Hematopoietic multipotent progenitor cell treated with erythropoietin and hydrocortisone succinate and interleukin-3 and kit ligand, for 17 days (in vitro differentiated cells): ENCODE measurements at places on chromosomes 7 and 10.

DNA sequence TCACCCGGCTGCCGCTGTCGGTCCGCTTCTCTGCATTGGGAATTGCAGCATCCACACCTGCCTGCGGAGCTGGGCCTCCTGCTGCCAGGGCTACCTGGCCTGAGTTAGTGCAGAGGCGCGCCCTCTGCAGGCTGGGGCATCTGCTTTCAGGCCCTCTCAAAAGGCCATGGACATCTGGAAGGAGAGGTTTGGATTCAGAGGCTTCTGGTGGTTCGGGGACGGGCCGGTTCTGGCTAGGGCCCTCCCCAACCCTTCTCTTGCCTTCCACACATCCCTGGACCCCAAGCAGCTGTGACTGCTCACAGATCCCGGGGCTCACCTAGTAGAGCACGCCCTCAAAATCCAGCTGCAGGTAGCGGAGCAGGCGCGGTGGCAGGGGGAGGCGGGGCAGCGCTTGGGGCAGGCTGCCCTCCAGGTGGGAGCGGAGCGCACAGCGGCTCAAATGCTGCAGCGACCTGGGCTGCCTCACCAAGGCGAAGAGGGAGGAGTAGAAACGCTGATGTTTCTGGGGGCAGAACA lies 8.4 kb upstream of the GBX1 start:
- no peak for DNase-seq

GRCh38 chr10:118812393-118812740 lies 57.6 kb upstream of the CACUL1 start:
- no peak for DNase-seq

GRCh38 chr10:74332398-74332797 lies 181.4 kb downstream of the ADK start:
- no peak for DNase-seq

DNA sequence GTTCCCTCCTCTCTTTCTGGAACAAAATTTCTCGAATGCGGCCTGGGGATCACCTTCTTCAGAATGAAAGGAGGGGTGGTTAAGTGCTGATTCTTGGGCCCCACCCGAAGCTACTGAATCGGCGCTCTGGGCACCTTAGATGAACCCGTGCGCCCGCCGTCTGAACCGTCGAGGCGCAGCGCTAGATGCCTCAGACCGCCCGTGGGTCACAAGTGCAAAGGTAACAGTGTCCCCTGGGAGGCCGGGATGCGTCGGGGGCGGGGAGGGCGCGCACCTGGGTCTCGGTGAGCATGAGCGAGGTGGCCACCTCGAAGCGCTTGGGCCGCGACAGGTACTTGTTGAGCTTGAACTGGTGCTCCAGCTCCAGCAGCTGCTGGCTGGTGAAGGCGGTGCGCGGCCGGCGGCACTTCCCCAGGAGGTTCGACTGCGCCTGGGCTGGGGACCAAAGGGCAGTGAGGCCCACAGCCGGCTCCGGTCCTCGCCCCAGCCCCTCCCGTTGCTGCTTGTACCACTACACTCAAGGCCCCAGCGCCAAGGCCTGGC lies 4.2 kb downstream of the MNX1 start:
- no peak for DNase-seq

DNA sequence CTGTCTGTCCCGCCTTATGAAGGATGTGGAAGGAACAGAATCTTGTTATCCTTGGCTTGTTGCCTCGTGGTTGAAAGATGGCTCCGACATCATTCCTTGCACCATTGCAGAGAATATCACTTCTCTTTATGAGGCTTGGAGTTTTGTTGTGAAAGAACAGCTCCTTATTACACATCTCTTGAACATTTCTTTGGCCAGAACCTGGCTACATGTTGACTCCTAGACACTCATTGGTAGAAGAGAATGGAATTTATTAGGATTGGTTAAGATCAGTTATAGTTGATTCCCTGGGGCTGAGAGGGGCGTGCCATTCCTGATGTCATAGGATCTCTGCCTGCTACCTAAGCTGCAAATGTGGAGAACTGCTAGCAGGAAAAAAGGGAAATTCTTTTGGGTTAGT lies 180.5 kb upstream of the CTBP2 start:
- DNase-seq = no peak

DNA sequence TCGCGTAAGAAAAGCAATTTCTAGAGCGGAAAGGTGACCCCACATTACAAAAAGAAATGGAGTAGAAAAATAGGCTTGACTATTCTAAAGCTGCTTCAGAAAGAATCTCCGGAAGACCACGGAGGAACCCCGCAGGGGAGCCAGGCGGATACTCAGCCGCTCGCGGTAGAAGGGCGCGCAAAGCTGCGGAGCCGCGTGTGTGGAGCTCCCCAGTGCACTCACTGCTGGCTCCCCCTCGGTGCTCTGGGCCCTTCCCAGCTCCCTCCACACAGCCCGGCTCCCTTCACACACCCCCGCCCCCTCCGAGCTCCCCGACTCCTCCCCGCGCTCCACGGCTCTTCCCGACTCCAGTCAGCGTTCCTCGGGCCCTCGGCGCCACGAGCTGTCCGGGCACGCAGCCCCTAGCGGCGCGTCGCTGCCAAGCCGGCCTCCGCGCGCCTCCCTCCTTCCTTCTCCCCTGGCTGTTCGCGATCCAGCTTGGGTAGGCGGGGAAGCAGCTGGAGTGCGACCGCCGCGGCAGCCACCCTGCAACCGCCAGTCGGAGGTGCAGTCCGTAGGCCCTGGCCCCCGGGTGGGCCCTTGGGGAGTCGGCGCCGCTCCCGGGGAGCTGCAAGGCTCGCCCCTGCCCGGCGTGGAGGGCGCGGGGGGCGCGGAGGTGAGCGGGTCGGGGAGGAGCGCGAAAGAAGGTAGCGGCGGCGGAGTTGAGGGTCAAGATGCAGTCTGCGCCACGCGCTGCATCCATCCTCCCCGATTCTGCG lies at the start of gene STEAP2:
Gene STEAP2 (plus strand): TSS at position 350 of the 758 bp plus-strand sequence. CDS start 13,343 bp downstream, outside the sequence.
- DNase-seq = no peak

GRCh38 chr10:58414270-58415041 lies 29.2 kb downstream of the TFAM start:
- no peak for DNase-seq

DNA sequence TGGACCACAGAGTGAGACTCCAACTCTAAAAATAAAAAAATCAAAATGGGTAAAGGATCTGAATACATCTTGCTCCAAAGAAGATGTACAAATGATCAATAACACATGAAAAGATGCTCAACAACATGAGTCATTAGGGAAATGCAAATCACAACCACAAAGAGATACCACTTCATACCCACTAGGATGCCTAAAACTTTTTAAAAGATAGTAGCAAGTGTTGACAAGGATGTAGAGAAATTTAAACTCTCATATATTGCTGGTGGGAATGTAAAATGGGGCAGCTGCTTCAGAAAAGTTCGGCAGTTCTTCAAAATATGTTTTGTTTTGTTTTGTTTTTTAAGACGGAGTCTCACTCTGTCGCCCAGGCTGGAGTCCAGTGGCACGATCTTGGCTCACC lies 45.7 kb upstream of the GTF2IRD1 start:
- no peak for DNase-seq

GRCh38 chr7:142379201-142379885 lies 121.5 kb upstream of the PRSS58 start:
- no peak for DNase-seq

DNA sequence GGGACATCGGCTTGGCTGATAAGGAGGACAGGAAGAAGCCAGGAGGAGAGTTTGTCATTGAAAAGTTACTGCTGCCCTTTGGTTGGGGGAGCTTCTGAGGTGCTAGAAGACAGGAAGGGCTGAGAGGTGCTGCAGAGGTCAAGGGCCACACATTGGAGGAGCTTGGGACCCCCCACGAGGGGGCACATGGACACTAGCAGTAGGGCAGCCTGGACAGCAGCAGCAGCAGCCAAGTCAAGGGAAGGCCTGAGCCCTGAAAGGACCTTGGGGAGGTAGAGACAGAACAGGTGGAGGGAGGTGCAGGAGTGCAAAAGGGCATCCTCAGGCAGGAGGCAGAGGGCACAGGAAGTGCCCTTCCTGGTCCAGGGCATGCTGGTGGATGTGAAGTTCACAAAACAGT lies 439.7 kb upstream of the IGFBP3 start:
- DNase-seq = no peak

GRCh38 chr10:84026821-84027257 lies 112.5 kb upstream of the GHITM start:
- peak; percentile 10 for DNase-seq

DNA sequence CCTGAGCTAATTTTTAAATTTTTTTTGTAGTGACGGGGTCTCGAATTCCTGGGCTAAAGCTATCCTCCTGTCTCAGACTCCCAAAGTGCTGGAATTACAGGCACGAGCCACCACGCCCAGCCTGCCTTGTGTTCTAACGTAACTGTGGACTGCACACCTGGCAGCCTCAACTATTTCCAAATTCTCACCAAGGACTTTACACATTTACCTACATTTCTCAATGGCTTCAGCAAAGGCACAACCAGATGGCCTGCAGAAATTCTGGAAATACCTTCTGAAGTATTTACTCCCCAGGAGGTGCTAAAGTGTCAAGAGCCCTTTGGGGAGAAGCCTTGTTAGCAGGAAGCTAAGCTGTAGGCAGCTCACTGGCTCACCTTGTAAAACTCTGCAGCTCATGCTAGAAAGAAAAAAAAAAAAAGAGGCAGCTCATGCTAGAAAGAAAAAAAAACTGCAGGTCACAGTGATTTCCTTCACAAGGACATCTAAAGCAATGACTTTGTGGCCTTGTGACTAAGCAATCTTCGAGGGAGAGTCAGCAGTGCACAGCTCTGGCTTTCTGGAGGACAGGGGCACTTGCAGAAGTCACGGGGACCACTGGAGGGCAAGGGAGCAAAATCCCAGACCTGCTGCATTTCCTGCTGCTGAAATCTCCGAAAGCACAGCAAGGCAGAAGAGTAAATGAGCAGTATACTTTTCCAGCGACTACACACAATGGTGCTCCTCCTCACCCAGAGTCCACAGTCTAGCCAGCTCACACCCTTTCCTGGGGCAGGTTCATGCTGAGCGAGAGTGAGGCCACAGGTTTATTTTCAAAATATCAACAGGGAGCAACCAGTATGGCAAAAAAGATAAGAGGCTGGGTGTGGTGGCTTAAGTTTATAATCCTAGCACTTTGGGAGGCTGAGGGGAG lies 40.4 kb downstream of the BAIAP2L1 start:
- no peak for DNase-seq

GRCh38 chr10:30241422-30242110 lies 107.5 kb downstream of the MTPAP start:
- no peak for DNase-seq

GRCh38 chr7:17085186-17085585 lies 203.4 kb upstream of the AGR3 start:
- DNase-seq = no peak

GRCh38 chr10:25388188-25388861 lies 213.5 kb downstream of the GPR158 start:
- DNase-seq = no peak

DNA sequence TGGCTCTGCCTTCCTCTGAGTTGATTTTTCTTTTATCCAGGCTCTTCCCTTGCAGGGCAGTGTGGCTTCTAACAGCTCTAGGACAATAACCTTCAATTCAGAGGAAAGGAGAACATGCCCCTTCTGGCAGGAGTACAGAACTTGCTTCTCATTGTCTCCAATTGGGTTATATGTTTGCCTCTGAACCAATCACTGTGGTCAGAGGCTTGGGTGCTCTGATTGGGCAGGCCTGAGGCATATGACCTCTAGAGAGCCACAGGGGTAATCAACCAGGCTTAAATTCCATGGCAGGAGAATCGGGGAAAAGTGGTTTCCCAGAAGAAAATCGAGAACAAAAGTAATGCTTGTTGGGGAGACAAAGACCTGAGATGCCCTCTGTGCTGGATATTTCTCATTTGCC lies 240.0 kb downstream of the REEP3 start:
- DNase-seq = no peak

DNA sequence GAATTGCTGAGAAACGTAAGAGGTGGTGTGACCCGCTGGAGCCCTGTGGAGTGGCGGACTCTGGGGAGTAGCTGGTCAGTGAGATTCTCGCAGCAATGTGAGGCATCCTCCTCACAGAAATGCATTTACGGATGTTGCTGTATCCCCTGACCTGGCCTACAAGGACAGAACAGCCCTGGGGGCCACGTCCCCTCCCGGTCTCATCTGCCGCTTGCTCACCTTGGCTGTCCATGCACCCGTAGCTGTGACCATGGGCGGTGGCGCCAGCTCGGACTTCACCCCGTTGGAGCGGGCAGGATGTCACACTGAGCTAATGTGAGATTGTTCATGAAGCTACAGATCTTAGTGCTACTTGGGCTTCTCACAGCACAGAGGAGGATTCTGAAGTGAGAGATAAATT lies 193.8 kb downstream of the EBF3 start:
- no peak for DNase-seq

GRCh38 chr7:99036546-99037111 lies 107.3 kb downstream of the SMURF1 start:
- no peak for DNase-seq

- DNase-seq = no peak
These were observed 123.8 kb downstream of the TEX36 start for GRCh38 chr10:125559210-125559609.

DNA sequence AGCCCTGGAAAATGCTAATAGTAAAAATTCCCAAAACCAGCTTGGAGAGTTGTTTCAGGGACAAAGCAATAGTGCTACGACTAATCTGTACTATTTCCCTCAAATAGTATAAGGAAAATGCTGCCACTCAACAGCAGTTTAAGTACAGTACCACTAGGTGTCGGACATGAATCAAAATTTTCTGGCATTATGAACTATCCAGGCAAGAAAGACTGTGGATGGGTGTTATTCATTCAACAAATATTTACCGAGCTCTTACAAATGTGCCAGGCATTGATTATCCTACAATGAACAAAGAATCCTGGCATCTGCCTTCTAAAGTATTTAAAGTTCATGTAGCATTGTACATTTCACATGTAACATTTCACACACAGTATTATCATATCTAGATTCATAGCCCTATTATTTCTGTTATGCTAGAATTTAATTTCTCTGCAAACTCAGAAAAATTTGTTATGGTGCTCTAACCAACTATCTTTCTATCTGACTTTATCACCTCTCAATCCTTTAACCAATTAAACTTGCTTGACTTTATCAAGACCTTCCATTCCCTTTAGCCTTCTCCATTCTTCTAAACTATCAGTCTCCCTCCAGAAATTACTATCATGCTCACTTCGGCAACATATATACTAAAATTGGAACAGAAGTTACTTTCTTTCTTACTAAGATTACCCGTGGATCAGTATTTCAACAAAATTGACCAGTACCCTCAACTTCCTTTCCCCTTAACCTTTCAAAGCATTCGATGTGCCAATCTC lies 80.6 kb downstream of the ARHGAP21 start:
- peak; percentile 62 for DNase-seq

DNA sequence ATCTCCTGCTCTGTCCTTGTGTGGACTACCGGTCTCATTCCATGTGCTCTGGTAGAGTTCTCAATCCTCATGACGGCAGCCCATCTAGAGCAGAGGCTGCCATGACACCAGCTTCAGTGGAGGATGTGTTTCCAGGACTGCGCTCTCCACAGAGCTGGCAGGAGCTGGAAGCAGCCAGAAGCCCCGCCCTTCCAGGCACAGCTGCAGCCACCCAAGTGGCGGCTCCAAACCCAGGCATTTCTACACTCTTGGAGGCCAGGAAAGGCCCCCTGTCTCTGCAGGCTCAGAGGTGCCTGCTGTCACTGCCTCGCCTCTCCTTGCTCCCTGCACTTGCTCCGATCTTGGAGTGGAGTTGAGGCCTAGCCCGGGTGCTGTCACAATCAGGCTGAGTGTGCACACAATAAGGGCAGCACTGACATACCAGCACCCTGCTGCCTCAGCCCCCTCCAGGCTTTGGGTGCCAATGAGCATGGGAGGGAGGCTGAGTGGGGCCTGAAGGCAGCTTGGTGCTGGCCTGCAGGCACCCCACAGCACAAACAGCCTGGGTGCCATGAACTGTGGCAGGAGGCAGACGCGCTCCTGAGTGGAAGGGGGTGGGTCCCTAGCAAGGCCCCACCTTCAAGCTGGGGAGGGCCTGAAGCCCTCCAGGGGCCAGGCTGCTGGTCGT lies 122.1 kb downstream of the LRRN3 start:
- no peak for DNase-seq

- DNase-seq = no peak
These were observed 177.5 kb downstream of the ANK3 start for GRCh38 chr10:60212195-60212594.
